Renal pelvis (tissue), 12 donors: ENCODE measurements at places on chromosomes 1 and 21.
A peak's percentile ranks its signal among the peaks of the same experiment; 100 is the strongest.

DNA sequence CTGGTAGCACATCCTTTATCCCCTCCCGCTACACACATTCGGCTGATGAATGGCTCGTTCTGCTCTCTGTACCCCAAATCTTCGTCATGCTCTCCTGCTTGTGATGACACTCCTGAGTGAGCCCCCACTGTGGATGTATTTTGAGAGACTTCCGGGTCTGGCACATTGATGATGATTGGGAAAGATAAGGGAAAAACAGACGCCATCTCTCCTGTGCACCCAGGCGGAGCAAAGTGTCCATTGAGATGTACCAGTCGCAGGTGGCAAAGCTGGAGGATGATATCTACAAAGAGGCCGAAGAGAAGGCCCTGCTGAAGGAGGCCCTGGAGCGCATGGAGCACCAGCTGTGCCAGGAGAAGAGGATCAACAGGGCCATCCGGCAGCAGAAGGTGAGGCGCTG lies 27.9 kb upstream of the EFHD2 start:
- no peak for DNase-seq

- DNase-seq = peak; percentile 12
Measured at GRCh38 chr1:234435620-234436019, 43.4 kb downstream of the TARBP1 start.

- no peak for DNase-seq
Measured at GRCh38 chr1:28144203-28145135, 32.0 kb downstream of the PTAFR start.

- DNase-seq = no peak
Measured at GRCh38 chr1:101183388-101183699, 53.5 kb upstream of the S1PR1 start.

GRCh38 chr1:109640285-109640865 lies 15.5 kb upstream of the GSTM4 start:
- DNase-seq = no peak

- no peak for DNase-seq
Measured at GRCh38 chr1:211497489-211498045, 5.6 kb upstream of the RD3 start.

DNA sequence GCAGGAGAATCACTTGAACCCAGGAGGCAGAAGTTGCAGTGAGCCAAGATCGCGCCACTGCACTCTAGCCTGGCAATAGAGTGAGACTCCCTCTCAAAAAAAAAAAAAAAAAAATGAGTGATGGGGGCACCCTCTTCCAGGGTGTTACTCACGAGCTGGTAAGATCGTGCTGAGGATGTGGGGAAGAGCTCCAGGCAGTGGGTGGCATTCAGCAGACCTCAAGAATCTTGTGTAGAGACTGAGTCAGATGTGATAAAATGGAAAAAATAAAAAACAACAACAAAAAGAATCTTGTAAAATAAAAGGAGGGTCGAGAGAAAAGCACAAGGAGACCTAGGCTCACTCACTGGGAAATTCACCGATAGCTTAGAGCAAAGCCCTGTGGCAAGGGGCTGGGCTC lies 38.5 kb downstream of the EPHA2 start:
- no peak for DNase-seq

DNA sequence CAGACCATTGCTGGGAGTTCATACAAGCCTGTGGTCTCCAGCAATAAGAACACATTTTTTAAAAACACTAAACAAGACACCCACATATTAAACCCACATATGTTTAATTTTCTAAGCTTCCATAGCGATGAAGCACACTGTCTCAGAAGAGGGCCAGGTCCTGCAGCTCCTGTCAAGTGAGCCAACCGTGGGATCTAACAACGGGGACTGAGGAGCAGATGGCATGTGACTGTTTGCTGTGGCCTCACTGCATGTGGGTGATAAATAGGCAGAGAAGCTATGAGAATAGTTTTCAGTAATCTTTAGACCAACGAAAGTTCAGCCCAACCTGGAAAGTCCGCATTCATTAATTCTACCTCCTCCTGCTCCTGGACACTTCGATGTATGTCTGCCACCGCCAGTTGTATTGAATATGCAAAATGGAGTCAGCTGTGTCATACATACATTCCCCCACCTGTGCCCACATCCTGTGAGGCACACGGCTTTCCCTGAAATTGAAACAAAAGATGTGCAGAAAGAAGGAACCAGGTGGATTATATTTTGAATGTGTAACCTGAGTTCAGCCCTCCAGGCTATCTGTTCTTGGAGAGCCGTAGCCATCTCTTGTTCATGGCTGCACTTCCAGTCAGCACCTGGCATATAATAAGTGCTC lies 88.2 kb downstream of the MIS18A start:
- no peak for DNase-seq

DNA sequence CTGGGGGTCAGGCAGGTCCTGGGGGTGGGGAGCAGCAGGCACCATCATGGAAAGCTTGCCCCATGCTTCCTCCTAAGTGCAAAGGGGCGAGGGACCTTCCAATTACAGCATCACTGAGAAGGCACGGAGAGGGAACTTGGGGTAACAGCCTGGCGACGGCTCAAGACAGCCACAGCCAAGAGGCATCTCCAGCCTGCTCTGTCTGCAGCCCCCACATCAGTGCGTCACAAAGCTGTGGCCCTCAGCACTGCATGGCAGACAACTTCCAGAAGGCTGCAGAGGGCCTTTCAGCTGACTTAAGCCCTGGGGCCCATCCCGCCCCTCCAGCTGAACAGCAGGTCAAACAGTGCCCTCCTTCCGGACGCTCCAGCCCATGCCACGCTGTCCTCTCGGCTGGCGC lies 13.2 kb upstream of the GPR153 start:
- DNase-seq = no peak

DNA sequence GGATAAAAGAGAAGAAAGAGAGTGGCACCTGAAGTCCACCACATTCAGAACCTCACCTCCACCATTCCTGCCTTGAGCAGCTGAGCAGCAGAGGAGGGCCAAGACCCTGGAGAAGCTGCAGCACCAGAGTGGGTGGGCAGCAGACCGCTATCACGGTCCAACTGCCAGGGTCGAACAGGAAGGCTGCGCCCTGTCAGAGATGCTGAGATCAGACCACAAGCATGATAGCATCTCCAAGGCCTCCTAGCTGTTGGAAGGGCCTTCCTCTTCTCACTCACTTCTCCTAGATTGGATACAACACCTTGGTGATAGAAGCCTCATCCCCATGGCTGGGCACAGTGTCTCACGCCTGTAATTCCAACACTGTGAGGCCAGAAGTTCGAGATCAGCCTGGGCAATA lies 12.1 kb upstream of the SLC45A3 start:
- DNase-seq = no peak

DNA sequence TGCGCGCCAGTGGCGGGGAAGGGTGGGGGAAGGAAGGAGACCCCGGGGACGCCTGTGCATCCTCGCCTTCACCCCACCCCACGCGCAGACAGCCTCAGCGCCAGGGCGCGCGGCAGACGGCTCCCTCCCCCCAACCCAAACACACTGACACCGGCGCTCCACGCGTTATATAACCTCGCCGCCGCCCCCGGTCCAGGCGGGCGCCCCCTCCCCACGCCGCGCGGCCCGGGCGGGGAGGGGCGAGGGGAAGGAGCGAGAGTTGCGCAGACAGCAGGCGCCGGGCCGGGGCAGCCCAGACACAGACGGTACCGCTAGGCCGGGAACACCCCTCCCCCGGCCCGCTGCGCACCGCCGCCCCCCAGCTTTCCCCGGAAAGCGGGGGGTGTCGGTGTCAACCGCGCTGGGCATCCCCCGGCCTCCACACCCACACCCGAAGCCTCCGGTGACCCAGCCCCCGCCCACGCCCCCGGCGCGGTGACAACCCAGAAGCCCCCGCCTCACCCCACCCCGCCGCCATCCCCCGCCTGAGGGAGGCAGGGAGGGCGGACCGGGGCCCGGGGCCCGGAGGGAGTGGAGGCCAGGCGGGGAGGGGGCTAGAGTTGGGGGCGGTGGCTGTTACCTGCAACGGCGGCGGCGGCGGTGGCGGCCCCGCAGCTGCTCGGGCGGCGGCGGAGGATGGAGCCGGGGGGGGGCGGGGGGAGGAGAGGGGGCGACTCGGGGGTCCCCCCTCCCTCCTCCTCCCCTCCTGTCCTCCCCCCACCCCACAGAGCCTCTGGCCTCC lies 432 bp downstream of the AKT3 start:
- peak; percentile 33 for DNase-seq

GRCh38 chr1:21297975-21298374 lies 7.7 kb upstream of the ECE1 start:
- no peak for DNase-seq

DNA sequence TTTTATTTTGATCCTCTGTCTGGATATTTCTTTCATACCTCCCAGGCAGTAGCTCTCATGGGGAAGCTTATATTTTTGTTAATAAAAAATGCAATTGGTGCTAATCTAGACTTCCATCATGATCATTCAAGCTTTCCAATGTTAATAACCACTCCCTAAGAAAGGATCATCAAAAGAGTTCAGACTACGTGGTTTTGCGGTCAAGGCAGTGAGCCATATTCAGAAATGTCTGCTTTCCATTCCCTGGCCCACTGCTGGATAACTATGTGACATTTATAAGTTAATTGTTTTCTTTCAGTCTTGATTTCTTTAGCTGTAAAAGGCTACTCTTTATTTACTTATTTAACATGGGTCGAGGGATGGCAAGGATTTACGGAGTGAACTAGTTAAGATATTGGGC lies 414.6 kb downstream of the LMO4 start:
- DNase-seq = no peak

- DNase-seq = no peak
Measured at GRCh38 chr1:173504268-173504667, 27.1 kb downstream of the PRDX6 start.

DNA sequence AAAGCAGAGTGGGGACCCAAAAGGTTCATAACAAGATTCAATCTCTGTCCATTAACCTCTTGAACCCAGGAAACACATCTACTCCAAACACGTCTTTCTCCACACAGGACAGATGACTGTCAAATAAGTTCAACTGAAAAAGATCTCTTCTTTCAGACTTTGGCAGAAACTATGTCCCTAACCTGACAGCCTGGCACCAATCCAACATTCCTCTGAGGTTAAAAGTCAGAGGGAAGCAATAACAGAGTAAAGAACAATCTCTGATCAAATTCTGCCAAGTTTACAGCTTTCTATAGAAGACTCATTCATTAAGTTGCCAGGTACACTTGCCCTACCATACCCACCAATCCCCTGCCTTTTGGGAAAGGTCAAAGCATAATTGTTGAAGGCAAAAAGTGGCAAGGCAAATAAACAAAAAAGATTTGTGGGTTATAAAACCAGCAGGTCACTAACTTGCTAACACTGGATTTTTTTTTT lies 31.9 kb downstream of the OTUD7B start:
- DNase-seq = peak; percentile 36

DNA sequence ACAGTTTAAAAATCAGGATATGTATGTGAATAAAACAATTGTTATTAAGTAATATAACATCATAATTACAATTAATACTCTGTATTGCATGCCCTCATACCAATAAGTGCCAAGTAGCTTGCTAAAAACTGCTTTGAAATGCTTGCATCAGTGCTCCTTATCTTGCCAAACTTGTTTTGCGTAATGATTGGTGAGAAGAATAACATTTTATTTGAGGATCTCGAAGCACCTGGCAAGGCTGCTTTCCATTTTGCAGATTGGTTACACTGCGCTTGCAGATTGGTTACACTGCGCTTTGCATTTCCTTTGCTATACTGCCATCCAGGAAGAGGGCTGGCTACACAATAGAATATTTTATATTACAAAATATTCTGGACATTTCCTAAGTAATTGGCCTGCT lies 1.7 kb upstream of the PBX1 start:
- no peak for DNase-seq

DNA sequence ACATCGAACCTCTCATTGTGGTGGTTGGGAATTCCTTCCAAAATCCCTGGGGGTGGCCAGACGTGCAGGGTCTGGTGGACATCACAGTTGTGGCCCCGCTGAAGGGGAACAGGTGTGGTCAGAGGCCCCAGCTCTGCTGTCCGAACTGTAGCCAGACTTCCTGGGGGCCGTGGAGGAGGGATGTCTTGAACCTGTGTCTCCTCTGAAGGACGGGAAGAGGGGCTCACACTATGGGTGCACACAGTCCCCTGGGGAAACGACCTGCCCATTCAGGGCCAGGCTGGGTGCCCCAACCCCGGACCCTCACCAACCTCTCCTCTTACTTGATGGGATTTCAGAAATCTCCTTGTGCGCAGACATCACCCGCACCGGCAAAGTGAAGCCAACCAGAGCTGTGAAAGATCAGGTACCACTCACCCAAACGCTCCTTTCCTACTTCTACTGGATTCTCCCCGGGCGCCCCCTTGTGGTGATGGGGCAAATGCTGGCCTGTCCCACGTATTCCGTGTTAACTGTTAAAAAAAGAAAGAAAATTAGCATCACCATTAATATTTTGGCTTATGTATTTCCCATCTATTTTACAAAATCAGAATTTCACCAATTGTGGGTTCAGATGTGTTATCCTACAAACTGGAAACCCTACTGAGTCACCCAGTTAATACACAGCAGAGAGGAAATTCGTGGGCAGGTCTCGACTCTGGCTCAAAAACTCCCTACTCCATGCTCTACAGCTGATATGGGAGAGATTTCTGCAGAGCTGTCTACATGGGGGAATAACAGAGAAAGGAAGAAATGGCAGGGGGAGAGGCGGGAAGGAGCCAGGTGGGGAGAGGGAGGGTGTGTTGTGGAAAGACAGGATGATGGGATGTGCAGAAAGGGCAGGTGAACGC lies 28.1 kb downstream of the PADI4 start:
- peak; percentile 49 for DNase-seq

DNA sequence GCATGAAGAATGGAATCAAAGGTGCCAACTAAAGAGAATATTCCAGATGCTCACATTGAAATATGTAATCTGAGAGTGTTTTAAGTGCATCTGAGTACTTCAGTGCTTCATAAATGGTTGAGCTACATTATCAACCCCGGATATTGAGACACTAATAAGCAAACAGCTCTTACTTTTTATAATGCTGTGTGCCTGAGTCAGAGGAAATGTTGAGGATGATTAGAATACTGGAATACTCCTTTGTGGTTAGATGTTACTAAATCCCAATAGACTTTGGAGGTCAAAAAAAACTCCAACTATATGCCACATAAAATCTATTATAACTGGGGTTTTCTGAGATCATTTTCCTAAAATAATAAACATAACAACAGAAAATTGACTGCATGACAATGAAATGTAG lies 12.5 kb upstream of the KCNA3 start:
- DNase-seq = no peak

- DNase-seq = no peak
Measured at GRCh38 chr1:51472359-51472758, 46.7 kb downstream of the EPS15 start.

- DNase-seq = no peak
Measured at GRCh38 chr1:4315202-4315601, 339.2 kb upstream of the AJAP1 start.

- no peak for DNase-seq
Measured at GRCh38 chr1:210541680-210542358, 213.1 kb downstream of the HHAT start.
